ENCODE measurements at places on chromosomes 5 and 9.

DNA sequence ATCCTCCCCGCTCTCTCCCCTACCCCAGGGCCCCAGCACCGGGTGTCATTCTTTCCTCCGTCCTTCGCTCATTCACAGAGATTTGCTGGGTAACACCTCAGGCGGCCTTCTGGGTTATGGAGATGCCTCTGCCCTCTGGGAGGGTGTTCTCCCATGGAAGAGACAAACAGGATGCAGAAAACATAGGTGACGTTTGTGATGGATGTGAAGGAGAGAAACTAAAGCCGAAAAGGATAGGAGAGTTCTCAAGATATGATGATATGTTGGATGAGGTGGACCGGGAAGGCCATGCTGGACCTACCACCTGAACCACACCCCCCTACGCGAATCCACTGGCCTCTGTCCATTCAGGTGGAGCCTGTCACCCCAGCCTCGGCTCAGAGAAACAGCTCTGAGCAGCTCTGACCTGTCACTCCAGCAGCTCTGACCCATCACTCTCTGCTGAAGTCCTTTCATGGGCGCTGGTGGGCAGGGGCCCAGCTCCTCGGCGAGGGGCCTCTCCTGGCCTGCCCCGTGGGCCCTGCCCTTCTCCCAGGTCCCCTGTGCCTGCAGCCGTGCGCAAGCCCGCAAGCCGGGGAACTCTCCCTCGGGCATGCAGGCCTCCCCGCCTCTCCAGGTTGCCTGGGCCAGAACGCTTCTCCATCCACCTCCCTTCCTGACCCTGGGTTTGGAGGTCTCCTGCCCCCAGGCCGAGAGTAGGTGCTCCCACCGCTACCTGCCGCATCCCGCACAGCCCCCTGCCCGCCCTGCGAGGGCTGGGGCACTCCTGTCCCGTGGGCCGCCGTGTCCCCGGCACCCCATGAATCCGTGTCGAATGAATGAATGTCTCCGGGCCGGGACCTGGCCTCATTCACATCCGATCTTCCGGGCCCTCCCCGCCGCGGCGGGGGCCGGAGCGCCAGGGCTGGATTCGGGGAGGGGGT, 717 bp upstream of the NCS1 start:
- no peak for DNase-seq

DNA sequence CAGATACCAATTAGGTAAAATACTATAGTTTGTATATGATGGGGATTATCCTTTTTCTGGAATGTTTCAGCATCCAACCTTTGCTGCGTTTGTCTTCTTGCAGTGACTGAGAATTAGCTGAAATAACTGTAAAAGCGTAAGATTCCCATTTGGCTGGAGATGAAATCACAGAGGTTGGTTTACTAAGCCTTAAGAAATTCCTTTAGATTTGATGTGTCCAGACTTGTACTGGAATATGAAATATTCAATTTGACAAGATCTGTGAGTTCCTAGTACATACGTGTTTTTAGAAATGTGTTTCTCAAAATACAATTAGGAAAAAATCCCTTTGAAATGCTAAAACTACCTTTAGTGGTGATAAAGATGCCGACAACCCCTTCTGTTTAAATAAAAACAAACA, 286.0 kb upstream of the DMRT1 start:
- DNase-seq, result no peak

DNA sequence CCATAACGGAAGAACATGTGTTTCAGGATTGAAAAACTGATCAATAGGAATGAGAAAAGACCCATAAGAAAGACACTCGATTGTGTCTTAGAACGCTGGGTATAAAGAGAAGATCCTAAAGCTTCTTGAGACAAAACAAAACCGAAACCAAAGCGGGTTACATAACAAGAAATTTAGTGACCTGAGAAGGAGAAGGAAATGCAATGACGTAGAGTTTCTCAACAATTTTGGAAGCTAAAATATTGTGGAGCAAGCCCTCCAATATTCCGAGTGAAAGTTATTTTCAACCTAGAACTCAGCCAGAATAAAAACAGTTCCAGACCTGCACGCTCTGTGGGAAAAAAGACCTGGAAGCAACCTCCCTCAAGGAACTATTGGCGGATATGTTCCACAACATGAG, 81.9 kb upstream of the FREM1 start:
- DNase-seq, result no peak

DNA sequence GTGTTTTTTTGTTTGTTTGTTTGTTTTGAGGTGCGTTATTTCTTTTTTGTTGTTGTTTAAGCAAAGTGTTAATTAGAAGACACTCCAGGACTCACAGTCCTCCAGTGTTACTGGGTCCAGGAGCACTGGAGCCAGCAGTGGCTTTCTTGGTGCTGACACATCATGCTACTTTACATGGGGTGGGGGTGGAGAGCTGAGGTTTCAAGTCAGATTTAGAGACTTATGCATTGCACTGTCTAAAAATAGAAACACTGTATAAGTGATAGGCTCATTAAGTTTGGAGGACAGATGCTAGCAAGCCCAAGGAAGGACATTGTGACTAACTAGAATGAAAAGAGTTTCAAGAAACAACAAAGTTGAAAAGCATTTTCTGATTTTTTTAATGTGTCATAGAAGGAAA, 2209.2 kb downstream of the MAT2B start:
- no peak for DNase-seq

- DNase-seq, result no peak
Observed at GRCh38 chr9:137630679-137631078, 11.9 kb downstream of the EHMT1 start.

DNA sequence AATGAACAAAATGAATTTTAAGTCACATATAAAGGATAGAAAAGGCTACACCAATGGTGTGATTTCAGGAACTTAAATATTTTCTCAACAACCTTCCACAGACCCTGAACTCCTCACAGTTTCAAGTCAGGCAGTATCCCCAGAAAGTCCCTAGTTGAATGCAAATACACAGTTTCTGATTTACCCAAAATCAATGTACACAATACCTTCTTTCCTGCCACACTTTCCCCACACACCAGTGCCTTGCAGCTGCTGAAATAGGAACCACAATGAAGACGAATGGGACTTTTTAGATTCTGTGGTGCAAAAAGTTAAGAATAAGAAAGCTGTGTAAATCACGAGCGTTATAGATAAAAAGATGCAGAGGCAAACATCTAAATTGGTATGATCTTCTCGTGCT, 552.4 kb upstream of the MEF2C start:
- DNase-seq, result no peak

GRCh38 chr5:133298447-133298846, 246.6 kb downstream of the HSPA4 start:
- DNase-seq, result no peak

DNA sequence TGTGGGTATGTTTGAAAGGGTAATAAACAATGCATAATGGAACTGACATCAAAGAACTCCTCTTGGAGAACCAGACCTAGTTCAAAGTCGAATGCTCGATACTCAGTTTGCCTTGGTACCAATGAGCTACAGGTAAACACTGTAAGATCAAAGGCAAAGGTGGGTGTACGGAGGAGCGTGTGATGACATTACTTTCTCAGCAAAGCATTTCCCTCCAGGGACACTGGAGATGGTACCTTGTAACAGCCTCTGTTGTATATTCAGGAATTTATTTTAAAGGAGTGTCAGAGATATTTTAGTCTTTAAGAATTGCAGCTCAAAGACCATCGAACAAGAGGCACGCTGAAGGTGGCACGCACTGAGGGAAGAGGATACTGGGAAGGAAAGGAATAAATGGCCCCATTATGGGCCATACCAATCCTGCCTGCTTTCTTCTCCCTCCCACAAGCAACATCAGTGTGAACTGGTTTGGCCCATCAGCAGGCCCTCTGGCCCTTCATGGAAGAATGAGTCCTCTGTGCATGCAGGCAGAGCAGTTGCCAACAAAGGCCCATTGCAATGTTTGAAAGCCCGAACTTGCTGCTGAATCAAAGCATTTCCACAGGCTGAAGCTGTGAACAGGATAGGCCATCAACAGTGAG, 410.2 kb downstream of the ACTL7B start:
- DNase-seq, result no peak
